ENCODE measurements at places on chromosomes 4 and X.

GRCh38 chr4:167721617-167722486 lies 370.5 kb upstream of the ANXA10 start:
- no peak for DNase-seq

DNA sequence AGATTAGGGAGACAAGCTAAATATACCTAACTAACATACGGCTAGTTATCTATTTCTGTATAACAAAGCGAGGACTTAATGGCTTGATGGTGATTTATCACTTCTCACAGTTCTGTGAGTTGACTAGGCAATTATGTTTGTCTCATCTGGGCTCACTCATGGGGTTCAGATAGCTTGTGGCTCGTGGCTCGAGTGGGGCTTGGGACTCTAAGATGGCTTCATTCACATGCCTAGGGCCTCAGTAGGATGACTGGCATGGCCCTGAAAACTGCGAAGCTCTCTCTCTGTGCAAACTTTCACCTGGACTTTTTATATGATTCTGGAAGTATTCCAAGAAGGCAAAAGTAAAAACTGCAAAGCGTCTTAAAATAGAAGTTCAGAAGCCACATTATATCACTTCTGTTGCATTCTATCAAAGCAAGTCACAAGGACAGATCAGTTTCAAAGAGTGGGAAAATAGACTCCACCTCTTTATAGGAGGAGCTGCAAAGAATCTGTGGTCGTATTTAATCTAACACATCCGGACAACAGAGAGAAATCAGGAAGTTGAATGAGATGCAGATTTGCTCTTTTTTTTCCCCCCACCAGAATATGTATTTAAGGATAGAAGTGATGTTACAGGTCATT lies 491.2 kb downstream of the INPP4B start:
- DNase-seq = no peak

- DNase-seq = no peak
These were observed 59.3 kb downstream of the CNGA2 start for GRCh38 chrX:151793886-151794285.

DNA sequence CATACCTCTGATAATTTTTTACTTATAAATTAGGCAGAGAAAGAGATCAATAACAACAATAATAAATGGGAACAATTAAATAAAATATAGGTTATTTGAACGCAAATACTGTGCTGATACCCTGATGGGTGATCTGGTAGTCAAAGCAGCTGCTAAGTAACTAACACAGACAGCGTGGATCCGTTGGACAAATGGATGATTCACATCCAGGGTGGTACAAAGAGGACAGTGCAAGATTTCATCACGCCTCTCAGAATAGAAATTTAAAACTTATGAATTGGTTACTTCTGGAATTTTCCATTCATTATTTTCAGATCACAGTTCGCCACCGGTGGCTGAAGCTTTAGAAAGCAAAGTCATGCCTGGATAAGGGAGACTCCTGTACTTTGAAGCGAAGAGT lies 1066.0 kb upstream of the ADGRL3 start:
- no peak for DNase-seq

GRCh38 chrX:701673-702072 lies 71.1 kb downstream of the SHOX start:
- no peak for DNase-seq

DNA sequence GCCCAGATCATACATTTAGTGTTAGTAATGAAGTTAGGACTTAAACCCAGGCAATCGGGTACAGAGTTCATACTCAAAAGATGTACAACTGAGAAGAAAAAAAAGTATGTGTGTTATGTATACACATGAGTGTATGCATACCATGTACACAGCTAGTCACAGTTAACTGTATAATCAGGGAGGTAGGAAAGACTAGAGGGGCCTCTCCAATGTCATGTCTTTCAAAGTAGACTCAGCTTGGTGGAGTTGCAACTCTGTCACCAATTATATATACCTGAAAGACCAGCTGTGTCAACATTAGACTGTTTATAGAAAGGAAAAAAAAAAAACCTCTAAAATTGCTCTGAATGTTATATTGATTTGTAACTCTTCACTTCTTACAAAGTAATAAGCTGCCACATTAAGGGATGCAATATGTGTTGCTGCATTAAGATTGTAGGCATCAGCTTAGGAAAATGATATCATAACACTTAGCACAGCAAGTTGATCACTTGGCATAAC lies 167.5 kb downstream of the DCTD start:
- no peak for DNase-seq

DNA sequence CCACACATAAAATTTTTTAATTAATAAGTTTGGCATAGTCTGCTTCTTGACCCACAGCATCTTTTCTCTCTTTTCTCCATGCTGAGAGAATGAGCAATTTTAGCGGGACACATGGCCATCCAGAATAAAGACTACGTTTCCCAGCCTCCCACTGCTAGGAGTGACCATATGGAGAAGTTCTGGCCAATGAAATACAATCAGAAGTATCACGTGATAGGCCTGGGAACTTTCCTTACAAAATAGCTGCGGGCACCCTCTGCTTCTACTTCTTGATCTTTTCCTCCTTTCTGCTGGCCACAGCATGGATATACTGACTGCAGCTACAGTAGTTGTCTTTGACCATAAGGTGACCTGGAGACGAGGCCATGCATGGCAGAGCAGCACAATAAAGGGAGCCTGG lies 348.0 kb downstream of the BCOR start:
- DNase-seq = no peak

GRCh38 chr4:61485056-61485455 lies 284.9 kb downstream of the ADGRL3 start:
- no peak for DNase-seq

DNA sequence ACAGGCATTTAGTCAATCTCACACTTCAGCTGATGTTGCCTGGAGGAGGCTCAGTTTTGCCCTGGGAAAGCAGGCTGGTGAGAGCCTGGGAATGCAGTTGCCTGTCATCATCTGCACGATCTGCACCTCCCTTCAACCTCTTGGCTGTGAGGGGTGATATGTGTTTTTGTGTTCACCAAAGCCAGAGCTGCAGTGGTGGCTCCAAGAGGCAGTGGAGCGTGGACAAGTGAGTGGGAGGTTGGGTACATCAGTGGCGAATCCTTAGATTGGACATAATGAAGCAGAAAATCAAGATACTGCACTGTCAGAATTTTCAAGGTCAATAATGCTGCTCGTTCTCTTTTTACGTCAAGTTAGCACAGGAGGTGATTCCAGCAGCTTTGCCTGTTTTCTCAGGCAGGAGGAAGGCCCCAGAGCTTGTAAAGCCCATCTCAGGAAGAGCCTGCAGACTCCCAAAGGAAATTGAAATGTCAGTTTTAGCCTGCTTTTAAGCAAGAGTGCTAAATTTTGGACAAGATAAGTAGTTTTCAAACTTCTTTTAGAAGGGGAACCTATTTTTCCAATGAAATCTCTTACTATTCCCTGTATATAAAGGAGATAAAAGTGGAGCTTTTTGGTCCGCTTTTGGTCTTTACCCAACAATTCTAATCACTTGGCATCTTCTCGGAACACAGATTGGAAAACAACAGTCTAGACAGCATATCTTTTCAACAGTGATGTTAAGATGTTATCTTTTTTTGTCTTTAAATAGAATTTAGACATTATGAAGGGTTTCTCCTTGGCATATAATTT lies 92.8 kb downstream of the FRAS1 start:
- DNase-seq = no peak

- no peak for DNase-seq
These were observed 523.8 kb upstream of the CPEB2 start for GRCh38 chr4:14478504-14478903.

- DNase-seq = no peak
These were observed 56.5 kb downstream of the CPZ start for GRCh38 chr4:8648816-8649630.

GRCh38 chrX:103310555-103311398 lies at the start of gene BEX2:
TSS of gene BEX2 (minus strand) at chrX:103310990. CDS start at chrX:103309976, 1,014 bp downstream.
- peak; percentile 85 for DNase-seq

DNA sequence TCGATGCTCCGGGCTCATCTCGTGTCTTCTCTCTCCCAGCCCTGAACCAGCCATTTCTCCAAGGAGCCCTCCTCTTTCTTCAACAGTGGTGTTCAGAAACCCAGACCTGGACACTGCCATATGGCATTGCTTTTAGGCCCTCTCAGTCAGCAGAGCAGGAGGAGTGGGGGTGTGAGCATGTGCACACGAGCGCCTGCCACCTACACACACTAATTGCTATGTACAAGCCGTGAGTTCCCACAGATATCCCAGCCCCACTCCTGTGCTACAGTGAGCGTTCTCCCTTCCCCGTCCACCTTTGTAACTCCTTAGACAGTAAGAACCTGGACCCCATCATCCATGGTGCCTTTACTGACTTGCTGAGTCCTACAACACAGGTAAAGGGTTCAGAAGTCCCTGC lies 53.8 kb downstream of the TNIP2 start:
- DNase-seq = no peak

DNA sequence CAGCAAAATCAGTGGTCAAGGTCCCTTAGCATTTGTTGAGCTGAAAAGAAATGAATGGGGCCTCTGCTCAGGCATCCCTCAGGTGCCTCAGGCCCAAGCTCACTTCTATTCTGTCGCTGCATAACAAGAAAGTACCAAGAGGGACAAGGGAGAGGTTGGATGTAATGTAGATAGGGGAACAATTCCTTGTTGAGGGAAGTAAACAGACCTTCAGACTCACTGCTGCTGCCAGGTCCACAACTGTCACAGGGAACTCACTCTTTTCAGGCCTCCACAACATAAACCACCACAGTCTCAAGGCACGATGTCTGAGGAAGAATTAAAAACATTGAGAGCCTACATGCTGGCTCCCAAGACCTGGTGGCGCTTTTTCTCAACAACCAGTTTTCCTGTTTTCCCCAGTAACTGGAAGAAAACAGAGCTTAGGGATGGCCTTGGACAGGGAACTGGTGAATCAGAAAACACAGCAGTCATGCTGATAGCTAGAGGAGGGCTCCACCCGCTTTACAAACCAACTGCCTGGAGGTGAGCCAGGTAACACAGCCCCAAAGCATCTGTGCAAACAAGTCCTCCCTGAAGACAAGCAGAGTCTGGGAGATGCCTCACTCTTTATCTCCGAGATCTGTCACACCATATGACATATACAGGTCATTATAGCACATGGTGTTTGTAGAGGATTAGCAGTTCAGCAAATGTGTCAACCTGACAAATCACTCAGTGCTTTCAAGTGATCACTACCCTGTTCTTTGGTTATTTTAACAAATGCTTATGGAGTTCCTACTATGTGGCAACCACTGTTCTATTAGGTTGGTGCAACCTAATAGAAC lies 14.3 kb upstream of the AWAT1 start:
- no peak for DNase-seq

- no peak for DNase-seq
These were observed 250.7 kb downstream of the NAP1L3 start for GRCh38 chrX:93422693-93423092.

DNA sequence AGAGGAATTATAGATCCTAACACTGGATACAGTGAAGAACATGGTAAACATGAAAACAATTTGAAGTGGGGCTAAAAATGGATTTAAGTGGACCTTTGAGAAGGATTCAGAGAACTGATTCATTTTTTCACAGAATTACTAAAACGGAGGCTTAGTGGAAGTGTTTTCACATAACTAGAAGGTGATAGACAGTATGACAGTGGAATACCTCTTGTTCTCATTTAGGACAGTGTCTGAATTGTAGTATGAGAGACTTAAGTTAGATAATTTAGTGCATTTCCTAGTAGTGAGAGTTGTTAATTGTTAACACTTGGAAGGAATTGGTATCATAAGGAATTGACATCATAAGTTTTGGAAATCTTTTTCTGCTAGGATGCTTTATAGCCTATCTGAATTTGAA lies 64.1 kb downstream of the FIP1L1 start:
- no peak for DNase-seq

- peak; percentile 74 for DNase-seq
These were observed 18.2 kb upstream of the ABLIM2 start for GRCh38 chr4:8176547-8177399.

GRCh38 chr4:24511371-24512063 lies 72.8 kb downstream of the DHX15 start:
- DNase-seq = no peak

- no peak for DNase-seq
These were observed 999 bp downstream of the NAP1L5 start for GRCh38 chr4:88696630-88697029.

- DNase-seq = no peak
These were observed 4.7 kb downstream of the TMSB4X start for GRCh38 chrX:12979616-12980015.

DNA sequence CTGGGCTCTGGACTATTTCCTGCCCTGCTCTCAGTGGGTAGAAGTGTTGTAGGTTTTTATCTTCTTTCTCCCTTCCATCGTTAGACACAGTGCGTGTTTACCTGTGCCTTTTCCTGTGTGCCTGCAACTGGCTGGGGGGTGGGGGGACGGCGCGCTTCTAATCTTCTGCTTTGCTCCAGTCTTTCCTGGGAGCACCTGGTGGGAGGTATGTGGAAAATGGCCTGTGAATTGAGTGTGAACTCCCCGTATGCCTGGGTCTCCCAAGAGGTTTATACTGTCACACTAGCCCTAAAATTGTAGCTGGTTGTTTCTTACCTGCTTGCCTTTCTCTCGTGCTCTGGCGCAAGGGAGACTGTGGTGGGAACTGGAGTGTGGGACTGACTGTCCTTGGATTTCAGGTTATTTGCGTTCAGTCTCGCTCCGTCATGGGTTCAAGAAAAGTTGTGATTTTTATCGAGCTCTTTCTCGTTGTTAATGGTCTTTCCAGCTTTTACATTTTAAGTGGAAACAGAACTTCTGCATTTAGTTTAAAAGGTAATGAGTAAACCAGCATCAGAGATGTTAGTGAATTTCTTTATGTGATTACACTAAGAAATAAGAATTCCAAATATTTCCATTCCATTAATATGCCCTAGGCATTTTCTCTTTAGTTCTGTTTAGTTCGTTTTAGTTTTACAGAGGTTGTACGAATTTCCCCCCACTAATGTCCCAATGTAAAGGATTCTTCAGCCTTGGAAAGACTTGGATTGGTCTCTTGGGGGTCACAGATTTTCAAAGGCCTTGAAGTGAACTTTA lies 15.3 kb downstream of the MRPL1 start:
- DNase-seq = no peak

GRCh38 chr4:123622572-123622971 lies 226.0 kb downstream of the SPRY1 start:
- no peak for DNase-seq

DNA sequence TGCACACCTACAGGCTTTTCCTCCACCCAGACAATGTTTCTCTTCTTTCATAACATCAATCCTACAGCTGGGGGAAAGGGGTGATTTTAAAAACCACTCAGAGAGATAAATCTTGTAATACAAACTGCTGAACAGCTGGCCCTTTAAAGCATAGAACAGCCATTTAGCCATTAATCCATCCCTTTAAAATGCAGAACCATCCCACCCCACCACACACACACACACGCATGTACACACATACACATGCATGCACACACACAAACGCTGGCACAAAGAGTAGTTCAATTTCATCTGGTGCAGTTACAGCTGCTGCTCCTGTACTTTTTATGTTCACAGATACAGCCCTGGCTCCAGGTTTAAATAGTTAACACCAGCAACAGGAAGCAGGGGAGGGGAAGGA lies 426.1 kb downstream of the MID1IP1 start:
- DNase-seq = no peak

- peak; percentile 58 for DNase-seq
These were observed 32.1 kb downstream of the ZGRF1 start for GRCh38 chr4:112604589-112604988.
